ENCODE measurements at places on chromosomes 2 and 18.

GRCh38 chr2:210461401-210461800 is 15.2 kb downstream of the LANCL1 start:
- DNase-seq, result no peak

GRCh38 chr18:79366177-79367094 is 29.3 kb upstream of the NFATC1 start:
- no peak for DNase-seq

DNA sequence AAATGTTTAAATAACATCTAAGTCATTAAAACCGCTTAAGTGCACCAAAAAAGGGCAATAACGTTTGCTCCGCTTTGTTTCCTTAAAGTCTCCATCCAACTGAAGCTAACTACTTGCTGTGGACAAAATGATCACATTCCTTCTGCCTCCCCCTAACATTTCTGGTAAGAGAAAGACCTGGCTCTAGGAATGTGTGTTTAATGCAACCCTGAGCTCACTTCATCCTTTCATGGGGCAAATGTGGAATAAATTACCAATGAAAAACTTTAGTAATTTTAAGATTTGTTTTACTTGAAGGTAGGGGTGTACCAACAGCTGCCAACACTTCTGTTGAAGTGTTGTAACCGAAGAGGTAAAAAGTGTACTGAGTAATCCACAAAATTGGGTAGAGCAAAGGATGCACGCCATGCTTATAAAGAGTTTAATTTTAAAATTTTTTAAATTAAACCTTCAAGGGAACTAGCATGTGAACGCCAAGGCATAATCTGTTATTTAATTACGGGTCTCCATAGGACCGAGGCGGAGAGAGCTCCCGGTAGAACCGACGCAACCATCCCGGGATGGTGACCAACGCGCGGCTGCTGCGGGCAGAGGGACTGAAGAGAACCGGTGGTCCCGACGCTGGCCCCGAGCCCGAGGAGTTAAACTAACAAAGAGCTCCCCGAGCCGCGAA is 1.1 kb downstream of the HNRNPLL start:
- no peak for DNase-seq

GRCh38 chr2:162297925-162298552 is 20.4 kb downstream of the IFIH1 start:
- DNase-seq, result peak; percentile 67

DNA sequence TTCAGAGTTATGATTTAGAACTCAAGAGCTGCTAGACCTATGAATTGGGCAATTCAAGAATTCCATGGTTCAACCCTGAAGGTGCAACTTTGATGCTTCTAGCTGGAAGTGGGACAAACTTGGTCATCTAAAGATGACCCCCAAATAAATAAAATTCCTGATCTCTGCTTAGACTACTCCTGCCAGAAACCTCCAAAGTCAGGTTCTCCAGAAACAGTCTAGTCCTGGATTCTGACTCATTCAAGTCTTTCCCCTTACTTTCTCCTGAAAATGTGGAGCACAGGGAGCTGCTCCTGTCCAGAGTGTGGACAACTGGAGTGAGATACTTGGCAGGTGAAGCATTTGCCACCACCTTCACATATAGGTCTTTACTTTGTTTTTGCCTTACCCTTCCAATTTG is 557.7 kb upstream of the TNP1 start:
- no peak for DNase-seq

GRCh38 chr18:57804557-57804956 is 1.4 kb upstream of the ATP8B1 start:
- no peak for DNase-seq

DNA sequence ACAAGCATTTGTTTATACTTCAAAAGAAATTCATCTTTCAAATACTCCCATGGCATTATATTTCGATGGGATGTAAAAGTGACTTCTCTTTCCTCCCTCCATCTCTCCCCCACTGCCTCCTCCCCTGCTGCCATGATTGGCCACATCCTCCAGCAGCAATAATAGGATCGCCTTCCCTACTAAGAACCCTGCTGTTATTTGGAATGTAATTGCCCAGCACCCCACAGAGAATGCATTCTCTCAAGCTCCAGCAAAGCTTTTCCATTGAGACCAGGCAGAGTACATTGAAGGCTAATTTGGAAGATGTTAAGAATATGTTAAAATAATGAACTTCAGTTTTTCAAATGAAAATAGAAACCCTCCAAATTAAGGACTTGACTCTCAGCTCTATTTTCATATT is 375.4 kb upstream of the ACVR2A start:
- no peak for DNase-seq

GRCh38 chr2:158463496-158464095 is 6.8 kb downstream of the PKP4 start:
- DNase-seq, result no peak

DNA sequence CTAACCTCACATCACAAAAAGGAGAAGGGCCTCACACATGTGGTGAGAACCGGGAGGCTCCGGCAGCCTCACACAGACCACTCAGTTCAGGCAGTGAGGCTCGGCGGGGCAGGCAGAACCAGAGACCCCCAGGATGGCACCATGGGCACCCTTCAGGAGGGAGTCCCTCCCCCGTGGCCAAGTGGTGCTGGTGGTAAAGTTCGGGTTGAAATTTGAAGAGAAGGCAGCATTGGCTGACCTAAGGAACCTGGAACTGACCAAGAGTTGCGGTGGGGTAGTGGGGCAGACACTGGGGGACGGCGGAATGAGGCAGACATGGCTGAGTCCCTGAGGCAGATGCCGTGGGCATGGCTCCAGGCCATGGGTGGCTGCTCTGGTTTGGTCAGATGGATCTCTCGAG is 239.3 kb upstream of the MYT1L start:
- no peak for DNase-seq

DNA sequence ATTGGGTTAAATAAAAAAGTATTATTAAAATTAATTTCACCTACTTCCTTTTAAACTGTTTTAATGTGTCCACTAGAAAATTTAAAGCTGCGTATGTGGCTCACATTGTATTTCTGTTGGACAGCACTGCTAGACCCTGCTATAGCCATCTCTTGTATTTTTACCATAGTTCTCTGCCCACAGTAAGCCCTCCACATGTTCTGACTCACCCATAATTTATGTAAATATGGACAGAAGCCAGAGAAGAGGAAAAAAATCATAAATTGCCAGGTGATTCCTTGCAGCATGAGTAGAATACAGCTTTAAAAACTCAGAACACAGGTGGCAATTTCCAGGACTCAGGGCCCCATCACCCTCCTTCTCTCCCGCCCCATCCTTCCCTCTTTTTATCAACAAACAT is 142.4 kb upstream of the MEX3C start:
- no peak for DNase-seq

GRCh38 chr2:238855891-238856580 is 8.2 kb downstream of the TWIST2 start:
- DNase-seq, result no peak

DNA sequence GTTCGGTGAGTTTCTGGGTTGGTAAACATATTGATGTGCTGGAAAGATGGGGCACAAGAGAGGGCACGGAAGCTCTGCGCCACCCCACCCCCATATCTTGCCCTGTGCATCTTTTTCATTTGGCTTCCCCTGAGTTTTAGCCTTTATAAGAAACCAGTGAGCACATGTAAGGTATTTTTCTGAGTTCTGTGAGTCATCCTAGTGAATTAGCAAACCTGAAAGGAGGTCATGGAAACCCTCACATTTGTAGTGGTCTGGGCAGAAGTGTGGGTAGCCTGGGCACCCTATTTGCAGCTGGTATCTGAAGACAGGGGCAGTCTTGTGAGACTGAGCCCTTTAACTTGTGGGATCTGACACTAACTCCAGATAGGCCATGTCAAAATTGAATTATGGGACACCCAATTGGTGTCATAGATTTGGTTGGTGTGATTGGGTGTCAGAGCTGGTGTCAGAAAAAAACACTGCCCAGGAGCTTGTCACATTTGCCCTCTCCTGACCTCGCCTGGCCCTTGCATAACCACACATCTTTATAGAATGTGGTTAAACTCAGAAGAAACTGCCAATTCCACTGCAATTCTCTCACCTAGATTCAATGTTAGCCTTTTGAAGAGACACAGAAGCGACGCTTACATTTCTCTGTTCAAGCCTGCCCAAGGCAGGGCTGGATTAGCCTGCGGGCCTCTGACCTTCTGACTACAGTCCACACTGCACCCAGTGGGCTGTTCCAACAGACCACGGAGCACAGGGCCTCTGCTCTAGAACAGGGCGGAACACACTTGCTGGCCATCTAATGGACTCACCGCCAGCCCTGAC is 12.0 kb upstream of the GALM start:
- DNase-seq, result peak; percentile 86

DNA sequence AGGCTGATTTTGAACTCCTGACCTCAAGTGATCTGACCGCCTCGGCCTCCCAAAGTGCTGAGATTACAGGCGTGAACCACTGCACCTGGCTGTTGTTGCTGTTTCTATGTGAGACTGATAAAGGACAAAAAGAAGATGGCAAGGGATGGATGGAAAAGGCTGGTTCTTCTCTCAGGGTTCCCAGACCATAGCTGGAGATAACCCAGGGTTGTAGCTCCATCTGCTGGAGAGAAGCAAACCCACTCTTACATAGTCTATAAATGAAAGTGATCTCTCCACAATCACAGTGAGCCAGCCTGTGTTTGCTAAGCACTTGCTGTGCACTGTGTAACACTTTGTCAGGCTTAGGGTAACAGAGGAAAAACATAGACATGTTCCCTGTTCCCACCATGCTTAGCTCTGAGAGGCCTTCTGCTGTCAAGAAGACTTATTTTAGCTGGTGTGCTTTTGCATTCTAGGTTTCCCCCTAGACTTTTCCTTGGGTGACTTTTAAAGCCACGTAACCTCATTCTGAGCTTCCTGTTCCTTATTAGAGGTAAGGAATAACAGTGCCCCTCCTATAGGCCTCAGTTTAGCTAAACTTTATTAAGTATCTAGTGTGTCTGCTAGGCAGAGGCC is 49.7 kb downstream of the LIMS1 start:
- DNase-seq, result peak; percentile 59

DNA sequence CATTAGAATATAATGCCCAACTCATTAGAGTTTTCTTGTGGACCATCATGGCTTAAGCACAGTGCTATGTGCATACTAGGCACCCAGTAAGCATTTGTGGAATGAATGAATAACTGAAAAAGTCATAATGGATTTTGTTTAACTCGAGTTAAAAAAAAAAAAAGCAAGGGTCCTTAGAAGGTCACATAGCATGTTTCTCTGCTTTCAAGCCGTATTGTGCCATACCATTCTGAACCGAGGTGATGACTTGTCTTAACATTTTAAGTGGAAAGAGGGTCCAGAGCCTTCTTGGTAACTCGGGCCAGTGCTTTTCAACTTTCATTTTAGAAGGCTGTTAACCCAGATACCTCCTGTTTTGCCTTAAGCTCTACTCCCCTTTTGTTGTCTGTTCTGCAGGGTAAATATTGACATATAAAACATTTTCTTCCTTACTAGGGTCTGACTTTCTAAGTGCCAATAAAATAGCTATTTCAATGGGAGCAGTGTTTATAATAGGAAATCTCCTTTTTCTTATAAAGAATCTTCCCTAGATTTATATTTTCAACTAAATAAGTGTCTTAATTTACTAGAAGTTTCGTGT is 787 bp upstream of the ADGRF3 start:
- no peak for DNase-seq

Measured in activated CD4-positive, alpha-beta T cell treated with anti-CD3 and anti-CD28 coated beads for 48 hours (primary cell).